ENCODE measurements at places on chromosomes 1 and 21.

DNA sequence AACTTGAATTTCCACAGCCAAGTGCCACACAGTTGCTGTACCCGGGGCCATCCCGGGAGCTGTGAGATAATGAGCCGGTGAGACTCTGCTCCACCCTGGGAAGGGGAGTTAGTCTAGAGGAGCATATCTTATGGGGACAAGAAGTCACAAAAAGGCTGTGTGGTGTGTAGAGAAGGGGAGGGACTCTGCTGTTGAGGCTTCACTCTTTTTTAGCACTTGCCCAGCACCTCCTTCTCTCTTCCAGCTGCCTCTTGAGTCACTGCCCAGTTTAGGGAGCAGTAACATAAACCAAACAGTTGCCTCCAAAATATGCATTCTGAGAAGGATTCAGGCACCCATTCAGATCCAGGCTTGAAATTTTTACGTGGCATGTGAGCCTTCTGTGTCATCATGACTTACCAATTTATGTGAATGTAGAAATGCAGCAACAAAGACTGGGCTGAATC is 744 bp upstream of the WDR26 start:
- H3K4me1 ChIP-seq = peaks cover 6% of the 10 kb centered on the region
- H3K4me3 ChIP-seq = peak overlapping the region; percentile 90
- no peaks in the 10 kb centered on the region for H3K27me3 ChIP-seq
- DNase-seq = no peak

DNA sequence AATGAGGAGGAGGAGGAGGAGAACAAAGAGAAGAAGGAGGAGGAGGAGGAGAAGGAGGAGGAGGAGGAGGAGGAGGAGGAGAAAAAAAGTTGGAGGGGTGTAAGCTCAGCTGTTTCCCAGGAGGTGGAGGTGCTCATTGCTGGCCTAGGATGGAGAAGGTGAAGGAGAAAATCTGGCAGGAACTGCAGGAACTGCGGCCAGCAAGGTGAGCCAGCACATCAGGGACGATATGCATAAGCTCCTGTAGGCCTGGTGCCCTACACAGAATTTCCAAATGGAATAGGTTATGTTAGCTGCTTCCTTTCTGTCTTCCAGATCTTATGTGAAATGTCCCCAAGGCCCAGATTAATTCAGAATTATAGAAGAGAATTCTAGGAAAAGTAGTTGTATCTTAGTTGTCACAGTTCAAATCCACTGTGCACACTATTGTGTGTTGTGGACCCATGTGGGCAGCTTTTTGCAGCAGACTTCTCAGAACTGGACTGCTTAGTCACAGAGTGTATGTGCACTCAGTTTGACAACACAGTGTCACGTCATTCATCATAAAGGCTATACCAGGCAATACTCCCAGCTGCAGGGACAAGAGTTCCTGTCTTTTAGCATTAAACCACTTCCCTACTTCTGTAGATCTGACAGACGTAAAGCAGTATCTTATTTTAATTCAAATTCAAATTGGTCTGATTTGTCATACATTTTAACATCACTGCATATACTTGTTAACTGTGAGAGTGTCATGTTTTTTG is 303.7 kb downstream of the HLX start:
- no peak overlapping the region for H3K27ac ChIP-seq
- no peak overlapping the region for H3K4me3 ChIP-seq
- no peaks in the 10 kb centered on the region for H3K27me3 ChIP-seq
- H3K36me3 ChIP-seq = no peaks in the 10 kb centered on the region

DNA sequence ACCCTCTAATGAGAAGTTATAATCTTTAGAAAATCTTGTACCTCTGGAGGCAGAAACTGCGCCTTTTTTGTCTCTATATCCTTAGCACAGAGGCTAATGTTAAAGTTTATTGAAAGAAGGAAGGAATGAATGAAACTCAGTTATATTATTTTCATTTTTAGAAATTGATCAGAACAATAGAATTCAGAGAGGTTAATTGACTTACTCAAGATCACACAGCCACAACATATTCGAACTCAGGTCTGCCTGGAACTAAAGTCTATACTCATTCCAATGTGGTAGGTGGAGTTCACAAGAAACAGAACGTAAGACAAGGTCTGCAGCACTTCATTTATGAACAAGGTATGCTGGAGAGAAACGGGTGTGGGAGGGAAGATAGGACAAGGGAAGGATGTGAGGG is 23.0 kb upstream of the ITPKB start:
- H3K36me3 ChIP-seq = no peaks in the 10 kb centered on the region
- no peaks in the 10 kb centered on the region for H3K4me1 ChIP-seq
- DNase-seq = no peak
- H3K27me3 ChIP-seq = no peaks in the 10 kb centered on the region
- H3K4me3 ChIP-seq = no peak overlapping the region

- no peak overlapping the region for H3K27ac ChIP-seq
- H3K36me3 ChIP-seq = no peaks in the 10 kb centered on the region
- peaks cover 13% of the 10 kb centered on the region for H3K4me1 ChIP-seq
- DNase-seq = no peak
- no peaks in the 10 kb centered on the region for H3K27me3 ChIP-seq
- H3K4me3 ChIP-seq = no peak overlapping the region
Observed at GRCh38 chr1:154849645-154850131, 20.4 kb downstream of the KCNN3 start.

GRCh38 chr21:45912611-45913417 is 68.8 kb upstream of the COL6A1 start:
- no peak overlapping the region for H3K27ac ChIP-seq
- H3K4me1 ChIP-seq = no peaks in the 10 kb centered on the region
- no peak overlapping the region for H3K4me3 ChIP-seq
- H3K27me3 ChIP-seq = no peaks in the 10 kb centered on the region
- no peaks in the 10 kb centered on the region for H3K36me3 ChIP-seq

- peak overlapping the region; percentile 96 for H3K27ac ChIP-seq
- H3K4me1 ChIP-seq = peaks cover 63% of the 10 kb centered on the region
- H3K36me3 ChIP-seq = no peaks in the 10 kb centered on the region
- DNase-seq = no peak
- H3K27me3 ChIP-seq = no peaks in the 10 kb centered on the region
- peak overlapping the region; percentile 69 for H3K4me3 ChIP-seq
Observed at GRCh38 chr1:112954945-112955772, 837 bp downstream of the SLC16A1 start.

GRCh38 chr1:209030454-209031167 is 552.9 kb upstream of the CAMK1G start:
- H3K4me1 ChIP-seq = no peaks in the 10 kb centered on the region
- no peak for DNase-seq
- H3K36me3 ChIP-seq = no peaks in the 10 kb centered on the region
- no peaks in the 10 kb centered on the region for H3K27me3 ChIP-seq
- no peak overlapping the region for H3K4me3 ChIP-seq

DNA sequence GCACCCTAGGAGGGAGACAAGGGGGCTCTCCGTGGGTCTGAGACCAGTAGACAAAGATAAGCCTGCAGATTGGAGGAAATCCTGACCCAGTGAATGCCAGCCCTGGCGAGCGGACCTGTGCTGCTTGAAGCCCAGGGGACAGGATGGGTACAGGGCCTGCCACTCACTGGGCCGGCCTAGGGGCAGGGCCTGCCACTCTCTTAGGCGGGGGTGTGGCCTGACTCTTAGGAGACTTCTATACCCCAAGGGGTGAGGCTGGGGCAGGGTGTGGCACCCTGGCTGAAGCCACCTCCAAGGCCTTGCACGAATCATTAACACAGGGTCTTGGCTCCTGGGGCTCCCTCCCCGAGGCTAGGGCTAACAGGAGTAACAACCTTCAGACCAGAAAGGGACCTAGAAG is 30.7 kb downstream of the TRIM62 start:
- peaks cover 32% of the 10 kb centered on the region for H3K4me1 ChIP-seq
- no peak overlapping the region for H3K4me3 ChIP-seq
- H3K27ac ChIP-seq = peak overlapping the region; percentile 53

- H3K27ac ChIP-seq = no peak overlapping the region
- DNase-seq = no peak
- no peaks in the 10 kb centered on the region for H3K36me3 ChIP-seq
Observed at GRCh38 chr1:7004181-7004580, 218.9 kb downstream of the CAMTA1 start.

DNA sequence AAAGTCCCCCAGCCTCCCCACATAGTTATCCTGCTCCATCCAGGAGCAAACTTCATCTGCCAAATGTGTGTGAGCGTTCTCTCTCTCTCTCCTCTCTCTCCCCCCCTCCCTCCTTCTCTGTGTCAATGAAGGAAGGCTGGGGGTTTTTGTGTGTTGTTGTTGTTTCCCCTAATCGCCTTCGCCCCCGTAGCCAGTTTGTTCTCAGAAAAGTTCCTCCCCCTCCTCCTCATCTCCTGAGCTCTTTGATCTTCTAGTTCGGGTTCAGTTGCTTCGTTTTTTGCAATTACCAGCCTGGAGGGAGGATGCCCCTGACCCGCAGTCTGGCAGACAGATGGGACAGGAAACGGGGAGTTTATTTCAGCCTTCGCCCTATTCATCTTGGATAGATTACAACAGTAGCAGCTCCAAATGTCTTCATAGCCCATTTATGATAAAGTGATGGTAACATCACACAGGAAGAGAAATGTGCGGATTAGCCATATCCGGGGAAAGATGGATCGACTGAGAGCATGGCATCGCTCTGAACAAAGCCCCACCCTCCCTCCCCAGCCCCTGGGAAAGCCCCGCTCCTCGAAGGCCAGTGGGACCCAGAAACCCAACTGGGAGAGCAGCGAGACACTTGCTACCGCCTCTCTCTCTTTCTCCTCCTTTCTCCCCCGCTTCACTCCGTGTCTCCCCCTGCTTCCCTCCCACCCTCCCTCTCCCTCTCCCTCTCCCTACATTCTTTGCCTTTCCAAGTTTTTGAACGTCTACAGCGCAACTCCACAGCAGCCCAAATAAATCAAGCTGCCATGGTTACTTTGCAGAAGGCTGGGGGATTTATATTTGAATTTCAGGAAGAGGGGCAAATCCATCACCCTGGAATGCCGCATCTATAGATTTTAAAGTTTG is 139.7 kb upstream of the ARHGEF16 start:
- no peaks in the 10 kb centered on the region for H3K27me3 ChIP-seq
- H3K36me3 ChIP-seq = no peaks in the 10 kb centered on the region
- DNase-seq = no peak
- peaks cover 13% of the 10 kb centered on the region for H3K4me1 ChIP-seq
- peak overlapping the region; percentile 86 for H3K27ac ChIP-seq

DNA sequence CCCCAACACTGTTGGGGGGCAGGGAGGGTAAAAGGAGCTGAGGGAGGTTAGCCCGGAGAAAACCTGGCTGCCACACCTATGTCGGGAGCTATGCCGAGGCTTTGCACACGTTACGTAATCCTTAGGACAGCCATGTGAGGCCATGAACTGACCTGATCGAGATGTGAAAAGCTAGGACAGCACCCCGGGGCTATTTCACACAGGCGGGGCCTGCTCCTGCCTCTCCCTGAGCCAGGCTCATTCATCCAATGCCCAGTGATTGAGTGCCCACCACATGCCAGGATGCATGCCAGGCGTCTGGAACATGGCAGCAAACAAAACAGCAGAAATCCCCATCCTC is 30.2 kb downstream of the LDLRAP1 start:
- H3K36me3 ChIP-seq = no peaks in the 10 kb centered on the region
- peaks cover 14% of the 10 kb centered on the region for H3K4me1 ChIP-seq
- no peak overlapping the region for H3K4me3 ChIP-seq
- no peak for DNase-seq
- no peak overlapping the region for H3K27ac ChIP-seq
- H3K27me3 ChIP-seq = no peaks in the 10 kb centered on the region

DNA sequence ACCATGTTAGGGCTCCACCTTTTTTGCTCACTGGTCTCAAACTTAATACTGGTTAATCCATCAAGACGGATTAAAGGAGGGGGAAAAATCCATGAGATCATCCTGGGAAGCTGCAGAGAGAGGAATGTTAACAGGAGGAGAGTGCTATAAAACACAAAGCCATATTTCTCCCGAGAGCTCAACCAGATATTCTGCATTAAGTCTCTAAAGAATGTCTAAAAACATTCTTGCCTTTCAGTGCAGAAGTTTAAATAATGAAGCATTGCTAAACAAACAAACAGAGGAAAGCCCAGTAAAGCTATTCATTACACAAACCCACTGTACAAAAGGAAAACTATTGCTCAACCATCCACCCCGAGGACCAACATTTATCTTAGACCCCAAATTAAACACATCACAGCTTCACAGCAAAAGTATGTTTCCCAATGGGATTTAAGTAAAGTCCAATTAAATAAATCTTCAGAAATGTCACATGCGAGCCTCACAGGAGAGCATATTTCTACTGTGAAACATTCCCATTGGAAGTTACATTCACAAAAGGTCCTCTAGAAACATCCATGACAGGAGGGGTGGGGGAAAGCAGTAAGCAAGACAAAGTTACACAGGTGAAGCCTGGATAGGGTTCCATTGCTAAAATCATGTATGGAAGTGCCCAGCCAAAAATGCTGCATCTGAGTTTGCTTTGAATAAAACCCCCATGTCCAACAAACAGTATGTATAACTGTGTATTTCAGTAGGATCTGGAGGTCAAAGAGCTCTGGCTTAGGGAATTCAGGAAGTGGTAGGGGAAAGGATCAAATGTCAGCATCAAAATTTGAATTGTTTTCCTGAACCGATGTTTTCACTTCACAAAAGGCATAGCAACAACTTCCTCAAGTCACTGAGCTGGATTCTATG is 23.3 kb downstream of the DUSP10 start:
- peaks cover 40% of the 10 kb centered on the region for H3K4me1 ChIP-seq
- no peaks in the 10 kb centered on the region for H3K27me3 ChIP-seq
- no peak overlapping the region for H3K4me3 ChIP-seq
- H3K36me3 ChIP-seq = no peaks in the 10 kb centered on the region
- peak overlapping the region; percentile 62 for H3K27ac ChIP-seq
- no peak for DNase-seq

GRCh38 chr1:18941221-18942141 is 15.0 kb downstream of the IFFO2 start:
- no peak overlapping the region for H3K4me3 ChIP-seq
- H3K36me3 ChIP-seq = no peaks in the 10 kb centered on the region
- DNase-seq = no peak
- no peaks in the 10 kb centered on the region for H3K27me3 ChIP-seq
- peaks cover 36% of the 10 kb centered on the region for H3K4me1 ChIP-seq
- H3K27ac ChIP-seq = no peak overlapping the region

GRCh38 chr21:38802050-38803026 is 3.4 kb upstream of the ETS2 start:
- peak overlapping the region; percentile 99 for H3K27ac ChIP-seq
- no peak overlapping the region for H3K4me3 ChIP-seq
- H3K36me3 ChIP-seq = no peaks in the 10 kb centered on the region
- H3K4me1 ChIP-seq = peaks cover 30% of the 10 kb centered on the region

GRCh38 chr21:36349315-36349714 is 29.3 kb downstream of the MORC3 start:
- no peaks in the 10 kb centered on the region for H3K4me1 ChIP-seq
- no peaks in the 10 kb centered on the region for H3K27me3 ChIP-seq
- no peak overlapping the region for H3K27ac ChIP-seq
- H3K36me3 ChIP-seq = peaks cover 46% of the 10 kb centered on the region

DNA sequence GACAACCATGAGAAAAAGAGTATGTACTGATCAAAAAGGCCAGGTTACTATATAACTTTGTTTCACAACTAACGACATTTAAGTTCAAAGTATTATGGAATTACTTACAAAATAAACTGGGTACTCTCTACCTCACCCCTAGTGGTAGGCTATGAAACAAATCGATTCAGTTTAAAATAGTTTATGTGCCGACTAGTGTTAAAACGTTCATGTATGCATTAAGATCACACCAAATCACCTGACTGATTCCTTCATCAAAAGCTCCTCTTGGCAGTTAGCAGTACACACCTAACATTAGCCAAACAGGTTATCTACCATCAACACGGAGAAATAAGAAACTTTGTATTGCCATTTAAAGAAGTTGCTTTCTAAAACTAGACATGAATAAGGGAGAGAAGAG is 137.1 kb downstream of the AKT3 start:
- H3K36me3 ChIP-seq = no peaks in the 10 kb centered on the region
- no peak overlapping the region for H3K4me3 ChIP-seq
- no peaks in the 10 kb centered on the region for H3K27me3 ChIP-seq
- DNase-seq = no peak
- H3K27ac ChIP-seq = no peak overlapping the region

- no peaks in the 10 kb centered on the region for H3K27me3 ChIP-seq
- no peaks in the 10 kb centered on the region for H3K36me3 ChIP-seq
- no peak for DNase-seq
- no peak overlapping the region for H3K4me3 ChIP-seq
Observed at GRCh38 chr1:58968360-58968952, 184.6 kb upstream of the JUN start.
